H9 (cell line): ENCODE measurements at places on chromosomes 13 and 19. TPM values are rescaled to one million over a fixed set of nuclear protein-coding genes. Genes with fewer than 3 reads are reported as not detected.

DNA sequence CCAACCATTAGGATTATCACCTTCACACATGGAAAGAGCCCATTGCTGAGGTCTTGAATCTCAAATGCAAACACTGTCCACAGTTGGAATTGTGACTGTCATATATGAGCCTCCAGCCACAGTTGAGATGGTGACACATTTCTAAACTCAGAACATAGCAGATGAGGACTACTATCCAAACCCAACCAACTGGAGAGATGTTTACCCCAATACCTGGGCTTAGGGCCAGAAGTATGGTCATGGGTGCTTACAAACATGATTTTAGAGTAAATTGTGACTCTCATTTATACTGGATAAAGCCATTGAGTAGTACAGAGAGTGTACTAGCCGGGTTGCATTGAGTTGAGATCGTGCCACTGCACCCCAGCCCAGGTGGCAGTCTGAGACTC lies 14.0 kb upstream of the ZNF681 start:
- H3K27ac ChIP-seq, result no peak overlapping the region
- DNase-seq, result no peak
- no peak overlapping the region for H3K4me3 ChIP-seq
- H3K27me3 ChIP-seq, result no peaks in the 10 kb centered on the region; the same call in 1 of the 2 replicates
- peaks cover 60% of the 10 kb centered on the region for H3K36me3 ChIP-seq
- H3K4me1 ChIP-seq, result 0 out of 2 replicates have a peak, but pooled peaks cover 2% of the 10 kb centered on the region

GRCh38 chr13:39875111-39875987 lies 219.9 kb downstream of the COG6 start:
- no peaks in the 10 kb centered on the region for H3K36me3 ChIP-seq
- H3K4me3 ChIP-seq, result no peak overlapping the region
- no peaks in the 10 kb centered on the region for H3K27me3 ChIP-seq
- H3K27ac ChIP-seq, result no peak overlapping the region
- DNase-seq, result no peak
- no peaks in the 10 kb centered on the region for H3K4me1 ChIP-seq

GRCh38 chr13:86476656-86477055 lies 677.4 kb upstream of the SLITRK6 start:
- no peaks in the 10 kb centered on the region for H3K4me1 ChIP-seq
- no peak overlapping the region for H3K27ac ChIP-seq
- no peak for DNase-seq
- 0 out of 2 replicates have a peak, but pooled peaks cover 3% of the 10 kb centered on the region for H3K36me3 ChIP-seq
- H3K27me3 ChIP-seq, result no peaks in the 10 kb centered on the region
- H3K4me3 ChIP-seq, result no peak overlapping the region

DNA sequence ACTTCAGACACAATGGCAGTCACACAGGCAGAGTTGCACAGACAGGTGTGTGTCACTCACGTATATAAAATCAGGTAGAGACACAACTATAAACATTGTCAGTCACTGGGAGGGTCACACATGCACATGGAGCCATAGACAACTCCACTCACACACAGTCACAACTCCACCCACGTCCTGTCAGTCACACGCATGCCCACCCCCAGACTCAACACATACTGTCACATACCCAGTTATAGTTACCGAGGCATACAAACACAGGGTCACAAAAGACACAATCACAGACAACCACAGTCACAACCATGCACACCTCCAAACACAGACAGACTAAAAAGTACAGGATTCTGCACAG lies 1.5 kb downstream of the NUMBL start:
- H3K36me3 ChIP-seq, result peaks cover 27% of the 10 kb centered on the region
- no peak overlapping the region for H3K27ac ChIP-seq
- no peak for DNase-seq
- no peak overlapping the region for H3K4me3 ChIP-seq
- H3K4me1 ChIP-seq, result no peaks in the 10 kb centered on the region
- H3K27me3 ChIP-seq, result no peaks in the 10 kb centered on the region

- H3K27ac ChIP-seq, result no peak overlapping the region
- no peaks in the 10 kb centered on the region for H3K36me3 ChIP-seq
- H3K4me3 ChIP-seq, result peak overlapping the region; percentile 38
- H3K4me1 ChIP-seq, result no peaks in the 10 kb centered on the region
- H3K27me3 ChIP-seq, result no peaks in the 10 kb centered on the region
- peak; percentile 83 for DNase-seq
These were observed 383.4 kb downstream of the LMO7 start for GRCh38 chr13:76019421-76020044.

DNA sequence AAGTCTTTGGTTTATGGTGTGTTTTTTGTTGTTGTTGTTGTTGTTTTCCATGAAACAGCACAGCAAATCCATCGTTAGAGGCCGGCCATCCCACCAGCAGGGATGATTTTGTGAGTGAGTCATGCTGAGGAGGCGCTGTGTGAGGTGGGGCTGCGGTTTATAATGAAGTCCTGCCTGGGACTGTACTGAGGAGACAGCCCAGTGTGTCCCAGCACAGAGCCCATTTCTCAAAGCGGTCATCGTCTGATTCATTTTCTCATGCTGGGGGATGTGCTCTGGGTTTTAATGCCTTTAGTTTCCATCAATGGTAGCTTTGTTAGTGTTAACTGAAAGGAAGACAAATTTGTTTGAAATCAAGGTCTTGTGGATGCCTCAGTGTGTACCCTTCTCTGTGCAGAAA lies 129.3 kb upstream of the SERP2 start:
- DNase-seq, result no peak
- no peaks in the 10 kb centered on the region for H3K4me1 ChIP-seq
- H3K27ac ChIP-seq, result no peak overlapping the region
- H3K27me3 ChIP-seq, result no peaks in the 10 kb centered on the region
- H3K4me3 ChIP-seq, result no peak overlapping the region

DNA sequence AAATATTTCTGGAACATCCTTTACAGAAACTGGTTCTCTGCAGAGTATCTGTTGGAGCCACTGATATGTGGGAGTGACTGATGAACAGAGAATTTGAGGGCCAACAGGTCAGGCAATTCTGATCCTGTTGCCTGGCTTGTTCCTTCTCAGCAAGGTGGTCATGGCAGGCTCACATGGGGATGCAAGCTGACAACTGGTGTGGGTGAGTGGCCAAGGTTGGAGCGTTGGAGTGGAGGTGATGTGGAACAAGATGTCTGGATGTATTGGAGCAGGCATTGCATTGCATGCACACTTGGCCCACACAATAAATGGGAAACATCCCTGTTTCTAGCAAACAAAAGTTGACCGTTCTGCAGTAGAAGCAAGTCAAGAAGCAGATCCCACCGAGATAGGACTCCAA lies 380.7 kb downstream of the ZNF536 start:
- no peaks in the 10 kb centered on the region for H3K36me3 ChIP-seq
- no peaks in the 10 kb centered on the region for H3K27me3 ChIP-seq
- DNase-seq, result no peak
- no peak overlapping the region for H3K27ac ChIP-seq

DNA sequence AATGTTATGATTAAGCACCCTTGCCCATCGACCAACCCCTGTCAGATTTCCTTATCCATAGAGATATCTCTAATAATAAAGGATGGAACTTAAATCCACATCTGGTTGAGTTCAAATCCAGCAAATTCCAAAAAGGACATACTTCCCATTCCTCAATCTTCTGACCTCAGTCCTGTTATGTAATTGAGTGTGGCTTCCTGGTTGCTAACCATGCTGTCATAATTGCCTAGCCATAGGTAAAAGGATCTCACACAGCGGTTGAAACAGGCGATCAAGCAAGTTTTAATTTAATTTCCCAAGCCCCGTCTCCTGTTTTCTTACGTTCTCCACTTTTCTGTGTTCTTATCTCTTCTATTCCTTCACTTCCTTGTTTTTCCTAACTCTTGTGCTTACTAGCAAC lies 550.3 kb downstream of the GPC6 start:
- H3K4me1 ChIP-seq, result no peaks in the 10 kb centered on the region
- H3K4me3 ChIP-seq, result no peak overlapping the region
- no peaks in the 10 kb centered on the region for H3K36me3 ChIP-seq

- H3K27me3 ChIP-seq, result no peaks in the 10 kb centered on the region
- no peaks in the 10 kb centered on the region for H3K4me1 ChIP-seq
- no peak overlapping the region for H3K4me3 ChIP-seq
- DNase-seq, result no peak
- no peak overlapping the region for H3K27ac ChIP-seq
These were observed 403.8 kb downstream of the SLITRK5 start for GRCh38 chr13:88074794-88075510.

- no peak overlapping the region for H3K27ac ChIP-seq
- no peak overlapping the region for H3K4me3 ChIP-seq
- H3K27me3 ChIP-seq, result no peaks in the 10 kb centered on the region
These were observed 1068.4 kb upstream of the SPRY2 start for GRCh38 chr13:81409284-81409683.

Gene ZNF471
- total RNA-seq, result not detected in 2 replicates

Gene RAB11B
- 106 and 107 TPM in 2 replicates for total RNA-seq

Gene TDRD12
- total RNA-seq, result 1.2 and 1.3 TPM in 2 replicates

Gene SCN1B
- total RNA-seq, result 3.8 TPM in 2 replicates

Gene CAPN12
- 10.3 and 10.5 TPM in 2 replicates for total RNA-seq

Gene VSTM2B
- 0.29 and 0.31 TPM in 2 replicates for total RNA-seq
